CD4-positive, alpha-beta T cell treated with Interleukin-6 at 100 ng/mL for 8 hours (primary cell): ENCODE measurements at places on chromosomes 3 and 15.

GRCh38 chr3:48709051-48709461 lies 8.0 kb downstream of the IP6K2 start:
- DNase-seq = no peak

- no peak for DNase-seq
Observed at GRCh38 chr3:56022619-56023018, 445.6 kb downstream of the ERC2 start.

GRCh38 chr3:182124187-182124586 lies 412.5 kb downstream of the SOX2 start:
- DNase-seq = no peak

DNA sequence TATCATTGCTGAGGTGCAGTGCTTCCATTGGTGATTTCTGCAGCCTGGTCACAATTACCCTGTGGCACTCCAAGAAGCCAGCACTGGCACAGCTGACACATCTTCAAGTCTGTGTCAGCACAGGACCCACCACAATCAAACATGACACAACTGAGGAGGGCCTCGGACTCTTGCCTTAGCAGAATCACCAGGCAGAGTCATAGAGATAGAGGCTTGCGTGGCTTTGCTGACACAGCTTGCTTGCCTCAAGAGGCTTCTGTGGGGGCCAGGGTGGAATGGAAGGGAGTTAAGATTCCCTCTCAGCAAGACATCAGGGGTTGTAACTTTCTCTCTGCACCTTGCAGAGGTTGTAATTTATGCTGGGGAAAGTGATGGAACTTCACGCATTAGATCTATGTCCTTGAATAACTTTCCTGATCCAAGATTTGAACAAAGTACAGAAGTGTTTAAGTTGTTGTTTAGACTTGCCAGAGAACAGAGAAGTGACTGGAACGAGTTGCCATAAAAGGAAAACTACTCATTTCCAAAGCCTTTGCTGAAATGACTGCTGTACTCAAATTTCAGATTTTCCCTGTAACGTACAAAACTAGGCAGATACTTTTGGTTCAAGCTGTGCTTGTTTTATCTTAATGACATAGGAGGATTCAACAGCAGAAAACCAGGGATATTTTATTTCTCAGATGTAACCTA lies 170.7 kb downstream of the DIPK2A start:
- no peak for DNase-seq

DNA sequence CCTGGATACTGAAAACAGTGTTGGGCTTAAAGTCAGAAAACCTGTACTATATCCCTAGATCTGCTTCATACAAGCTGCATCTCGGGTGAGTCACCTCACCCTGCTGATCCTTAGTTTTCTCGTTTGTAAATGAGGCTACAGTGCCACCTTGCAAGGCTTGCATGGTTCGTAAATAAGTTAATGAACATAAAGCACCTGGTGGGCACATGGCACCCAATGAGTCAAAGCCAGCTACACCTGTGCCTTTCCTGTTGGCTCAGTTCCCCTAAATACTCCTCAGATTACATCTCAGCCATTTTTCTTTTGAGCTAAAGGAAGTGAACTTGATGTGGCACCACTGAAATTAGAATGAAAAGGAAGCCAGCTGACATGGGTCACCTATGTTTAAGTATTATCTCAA lies 26.5 kb downstream of the RTP1 start:
- no peak for DNase-seq
